ENCODE measurements at places on chromosomes 16 and 17.
A peak's percentile ranks its signal among the peaks of the same experiment; 100 is the strongest.

- DNase-seq = no peak
Measured at GRCh38 chr17:74687886-74688285, 24.8 kb downstream of the CD300LF start.

- DNase-seq = no peak
Measured at GRCh38 chr17:81858170-81858966, 2.0 kb downstream of the P4HB start.

DNA sequence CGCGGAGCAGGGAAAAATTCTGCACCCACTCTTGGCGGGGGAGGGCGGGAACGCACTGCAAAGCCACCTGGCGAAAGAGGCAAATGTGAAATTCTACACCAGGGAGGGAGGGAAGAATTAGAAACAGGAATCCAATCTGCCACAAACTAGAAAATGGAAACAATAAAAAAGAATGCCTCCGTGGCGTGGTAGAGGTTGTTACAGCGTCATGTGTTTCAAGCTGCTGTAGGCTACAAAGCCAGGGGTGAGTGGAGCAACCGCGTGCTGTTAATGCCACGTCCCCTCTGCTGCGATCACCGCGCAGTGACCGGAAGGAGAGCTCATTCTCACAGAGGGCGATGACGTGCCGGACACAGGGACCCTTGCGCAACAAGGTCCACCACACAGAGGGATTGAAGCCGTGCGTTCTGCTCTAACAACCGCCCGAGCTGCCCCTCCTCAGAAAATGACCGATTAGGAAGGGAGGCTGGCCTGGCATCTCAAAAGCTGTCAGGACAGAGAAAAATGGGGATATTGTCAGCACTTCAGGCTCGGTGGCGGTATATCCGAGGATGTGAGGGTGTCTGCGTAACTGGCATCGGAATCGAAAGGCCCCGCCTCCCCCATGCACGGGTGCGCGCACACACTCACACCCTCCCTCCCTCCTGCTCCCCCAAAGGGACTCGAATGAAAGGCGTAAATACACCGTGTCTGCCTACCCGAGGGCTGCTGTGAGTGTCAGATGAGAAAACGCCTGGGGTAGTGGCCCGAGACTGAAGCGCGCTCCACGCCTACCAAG is 70.8 kb upstream of the TNRC6C start:
- peak; percentile 72 for DNase-seq

DNA sequence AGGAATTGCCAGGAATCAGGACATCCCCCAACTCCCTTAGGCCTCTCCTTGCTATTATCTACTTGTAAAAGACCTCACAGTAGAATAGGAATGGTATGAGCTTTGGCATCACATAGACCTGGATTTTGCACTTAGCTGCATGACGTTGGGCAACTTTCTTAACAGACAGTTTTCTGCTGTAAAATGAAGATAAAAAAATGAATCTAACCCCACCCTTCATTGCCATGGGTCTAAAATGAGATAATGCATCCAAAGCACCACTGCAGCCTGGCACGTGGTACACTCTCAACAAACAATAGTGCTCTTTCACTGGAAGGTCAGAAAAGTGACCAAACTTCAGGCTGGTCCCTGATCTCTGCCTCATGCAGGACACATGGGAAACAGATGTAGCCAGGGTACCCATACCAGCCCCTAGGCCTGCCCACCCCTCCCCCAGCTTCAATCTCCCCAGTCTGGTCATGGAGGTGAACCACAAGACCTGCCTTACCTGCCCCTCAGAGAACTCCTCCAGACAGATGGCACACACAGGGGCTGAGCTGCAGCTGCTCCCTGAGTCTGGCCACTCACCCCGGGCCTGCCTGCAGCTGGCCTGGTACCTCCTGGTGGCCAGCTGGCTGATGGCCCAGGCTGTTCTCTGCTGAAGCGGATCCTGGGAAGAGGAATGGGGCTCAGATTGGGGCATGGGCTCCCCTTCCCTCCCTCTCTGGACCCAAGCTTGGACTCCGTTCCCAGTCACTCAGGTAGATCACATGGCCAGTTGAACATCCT is 8.5 kb upstream of the SUPT4H1 start:
- no peak for DNase-seq

- peak; percentile 59 for DNase-seq
Measured at GRCh38 chr17:32529604-32530003, 42.8 kb downstream of the CDK5R1 start.

DNA sequence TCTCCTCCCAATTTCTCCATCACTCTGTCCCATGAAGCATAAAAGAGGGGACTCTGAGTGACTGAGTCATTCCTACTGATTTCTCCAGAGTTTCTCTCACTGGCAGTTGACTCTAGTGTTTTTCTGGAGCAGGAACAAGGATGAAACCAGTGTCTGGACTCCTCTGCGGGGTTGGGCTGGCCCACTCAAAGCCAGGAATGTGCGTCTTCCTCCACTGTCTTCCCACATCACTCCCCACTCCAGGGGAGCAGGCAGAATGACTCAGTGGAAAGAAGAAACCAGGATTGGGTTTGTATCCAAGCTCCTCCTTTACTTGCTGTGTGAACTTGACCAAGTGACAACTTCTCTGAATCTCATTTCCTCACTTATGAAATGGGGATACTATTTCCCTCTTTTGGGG is 497.5 kb upstream of the SALL1 start:
- DNase-seq = no peak

DNA sequence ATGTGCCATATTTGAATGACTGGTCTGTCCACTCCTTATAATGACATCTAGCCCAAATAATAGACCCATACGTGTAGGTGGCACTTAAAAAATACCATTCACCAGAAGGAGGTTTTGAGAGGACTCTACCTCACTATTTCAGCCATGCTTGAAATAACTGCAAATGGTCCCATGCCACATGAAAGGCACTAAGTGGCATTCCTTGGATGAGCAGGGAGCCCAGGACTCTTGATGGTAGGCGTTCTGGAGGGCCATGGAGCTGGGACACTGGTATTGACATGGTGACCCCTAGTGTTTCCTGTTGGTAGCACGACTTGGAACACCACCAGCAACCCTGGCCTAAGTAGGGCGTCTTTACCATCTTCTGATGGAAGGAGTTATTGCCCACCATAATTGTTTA is 148.7 kb upstream of the ZFHX3 start:
- DNase-seq = peak; percentile 31

Measured in NCI-H1694 treated with DMSO at 0.1 percent for 48 hours (cell line).